ENCODE measurements at places on chromosomes 5 and 9. TPM values are rescaled to one million over a fixed set of nuclear protein-coding genes. Genes with fewer than 3 reads are reported as not detected.

PCDHGA5 gene
- polyA plus RNA-seq: 1.6 TPM

OTULINL gene
- 4.1 TPM for polyA plus RNA-seq

GRCh38 chr5:154782812-154783592 is 27.8 kb downstream of the LARP1 start:
- no peak for DNase-seq

GLDC gene
- polyA plus RNA-seq: 0.44 TPM

DMRT3 gene
- not detected for polyA plus RNA-seq

- DNase-seq: no peak
These were observed 412.8 kb upstream of the PTGER4 start for GRCh38 chr5:40266952-40267351.

DNA sequence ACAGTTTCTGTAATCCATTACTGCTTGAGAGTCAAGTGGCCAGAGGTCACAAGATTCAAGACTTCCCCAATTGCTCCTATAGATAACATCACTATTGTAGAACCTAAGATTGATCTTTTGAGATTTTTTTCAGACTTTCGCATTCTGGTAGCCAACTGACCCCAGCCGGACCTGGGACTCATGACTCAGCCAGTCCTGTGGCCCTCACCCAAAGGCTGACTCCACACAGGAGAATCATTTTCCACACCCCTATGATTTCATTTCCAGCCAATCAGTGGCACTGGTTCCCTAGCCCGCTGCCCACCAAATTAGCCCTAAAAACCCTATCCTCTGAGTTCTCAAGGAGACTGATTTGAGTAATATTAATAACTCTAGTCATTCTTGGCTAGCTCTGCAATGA is 36.2 kb downstream of the TARS1 start:
- DNase-seq: no peak

NDST1 gene
- polyA plus RNA-seq: 89.7 TPM

NUTM2F gene
- not detected for polyA plus RNA-seq

- DNase-seq: no peak
These were observed 180.5 kb downstream of the CRB2 start for GRCh38 chr9:123536455-123536868.

BTF3 gene
- polyA plus RNA-seq: 758 TPM

DNA sequence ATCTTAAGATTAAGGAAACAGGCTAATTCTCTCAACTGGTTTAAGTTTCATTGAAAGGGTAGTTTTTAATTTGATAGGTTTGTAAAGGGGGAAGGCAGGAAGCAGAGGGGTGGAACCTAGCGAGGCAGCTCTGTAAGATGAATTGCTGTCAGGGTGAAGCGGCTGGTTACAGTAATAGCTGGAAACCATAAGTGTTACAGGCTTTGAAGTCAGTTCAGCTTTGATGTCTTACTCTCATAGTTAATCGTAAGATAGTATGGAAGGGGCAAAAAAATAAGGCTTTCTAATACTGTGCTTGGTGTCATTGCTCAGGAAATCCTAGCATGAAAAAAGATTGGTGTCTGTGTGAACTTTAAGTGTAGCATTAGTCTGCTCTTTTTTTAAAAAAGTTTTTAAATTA is 20.3 kb downstream of the POU5F2 start:
- DNase-seq: no peak

GRCh38 chr9:124259158-124259808 is 1.5 kb downstream of the NEK6 start:
- peak; percentile 55 for DNase-seq

GRCh38 chr5:53368966-53369605 is 111.3 kb upstream of the FST start:
- no peak for DNase-seq

DNA sequence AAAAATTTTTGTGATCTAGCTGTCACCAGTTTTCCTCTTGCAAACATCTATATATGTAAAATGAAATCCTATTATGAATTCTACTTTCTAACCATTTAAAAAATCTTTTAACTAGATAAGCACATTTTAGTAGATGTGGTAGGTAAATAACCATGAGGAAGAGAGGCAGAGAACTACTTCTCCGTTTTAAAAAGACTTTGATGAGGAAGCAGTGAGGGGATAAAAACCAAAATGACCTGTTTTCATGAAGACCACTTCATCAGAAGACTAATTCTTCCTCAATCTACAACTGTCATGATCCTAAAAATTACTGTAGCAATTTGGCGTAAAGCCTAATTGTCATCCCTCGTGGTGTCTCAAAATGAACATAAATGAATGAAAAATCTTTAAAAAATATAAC is 15.7 kb upstream of the ERBIN start:
- no peak for DNase-seq

GALNT12 gene
- polyA plus RNA-seq: 4.8 TPM

DYNC2I2 gene
- polyA plus RNA-seq: 22.0 TPM

DNA sequence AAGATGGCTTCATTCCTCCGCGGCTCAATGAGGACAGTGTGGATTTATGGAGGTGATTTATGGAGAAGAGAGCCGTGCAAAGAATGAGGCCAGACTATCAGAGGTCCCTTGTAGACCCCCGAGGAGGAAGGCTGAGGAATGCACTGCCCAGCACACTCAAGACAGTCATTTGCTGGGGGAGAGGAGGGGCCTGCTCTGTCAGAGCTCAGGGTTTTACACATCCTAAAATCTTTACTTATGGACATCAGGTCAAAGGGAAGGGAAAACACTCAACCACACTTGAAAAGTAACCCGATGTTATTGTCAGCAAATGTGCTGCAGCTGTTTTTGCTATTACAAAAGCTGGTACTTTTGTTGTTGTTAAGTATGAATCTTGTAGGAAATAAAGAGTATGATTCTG is 289.5 kb downstream of the SLIT3 start:
- DNase-seq: no peak

- DNase-seq: no peak
These were observed 484 bp downstream of the GFM2 start for GRCh38 chr5:74766418-74766848.

ZFP2 gene
- polyA plus RNA-seq: 0.32 TPM

DNA sequence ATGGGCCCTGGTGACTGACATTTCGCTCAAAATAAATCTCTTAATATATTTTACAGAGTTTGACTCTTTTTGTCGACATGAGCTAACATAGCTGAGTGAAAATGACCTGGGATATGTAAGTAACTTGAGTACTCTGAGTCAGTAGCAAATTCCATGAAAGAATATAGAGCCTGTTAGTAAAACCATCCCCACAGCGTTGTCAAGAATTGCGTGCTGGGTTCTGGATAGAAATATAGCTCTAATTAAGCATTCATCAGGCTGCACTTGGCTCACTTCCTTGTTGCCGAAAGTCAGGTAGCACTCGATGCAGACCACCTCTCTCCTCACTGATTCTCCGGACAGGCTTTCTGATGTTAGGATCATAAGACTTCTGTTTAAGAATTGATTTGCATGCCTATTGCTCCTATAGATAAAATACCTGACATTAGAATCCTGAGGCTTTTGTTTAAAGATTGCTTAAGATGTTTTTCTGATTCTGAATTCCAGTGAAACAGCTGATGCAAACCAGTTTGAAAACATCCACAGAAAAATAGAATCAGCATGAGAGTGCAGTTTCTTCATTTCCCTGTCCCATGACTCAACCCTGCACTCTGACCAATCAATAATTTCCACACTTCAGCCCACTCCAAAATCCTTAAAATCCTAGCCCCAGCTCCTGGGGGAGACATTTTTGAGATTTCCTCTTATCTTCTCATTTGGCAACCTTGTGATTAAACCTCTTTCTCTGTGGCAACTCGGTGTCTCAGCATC is 310.6 kb downstream of the DIRAS2 start:
- peak; percentile 32 for DNase-seq

DNA sequence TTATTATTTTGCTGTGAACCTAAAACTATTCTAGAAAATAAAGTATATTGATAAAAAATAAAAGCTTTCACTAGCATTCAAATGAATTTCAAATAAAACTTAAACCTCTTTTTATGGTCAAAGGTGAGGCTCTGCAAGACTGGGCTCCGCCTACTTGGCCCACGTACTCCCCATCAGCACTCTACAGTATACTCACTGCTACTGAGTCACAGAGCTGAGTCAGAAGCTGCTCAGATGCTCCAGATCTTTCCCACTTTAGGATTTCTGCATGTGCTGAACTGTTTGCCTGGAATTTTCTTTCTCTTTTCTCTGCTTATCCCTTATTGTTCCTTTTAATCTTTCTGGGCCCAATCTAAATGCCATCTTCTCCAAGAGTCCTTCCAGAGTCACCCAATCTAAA is 331.9 kb upstream of the CCNG1 start:
- no peak for DNase-seq

LRRC70 gene
- polyA plus RNA-seq: 0.07 TPM

ABLIM3 gene
- polyA plus RNA-seq: 14.0 TPM

DNA sequence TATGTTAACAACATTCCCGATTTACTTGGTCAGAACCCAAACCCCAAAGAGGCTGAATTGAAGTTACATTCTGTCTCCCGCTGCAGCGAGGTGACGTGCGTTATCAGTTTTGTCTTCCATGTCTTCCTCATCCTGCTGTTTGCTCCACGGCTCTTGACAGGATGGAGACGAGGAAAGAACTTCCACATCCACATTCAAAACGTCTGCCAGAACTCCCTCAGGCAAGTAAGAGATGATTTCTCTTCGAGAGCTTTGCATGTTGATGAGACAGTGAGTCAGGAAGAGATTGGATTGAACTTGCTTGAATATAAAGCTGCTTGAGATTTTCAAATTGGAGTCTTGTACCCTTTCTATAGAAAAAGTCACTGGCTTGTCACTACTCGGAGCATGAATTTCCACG is 242.6 kb downstream of the AUH start:
- peak; percentile 74 for DNase-seq

DNA sequence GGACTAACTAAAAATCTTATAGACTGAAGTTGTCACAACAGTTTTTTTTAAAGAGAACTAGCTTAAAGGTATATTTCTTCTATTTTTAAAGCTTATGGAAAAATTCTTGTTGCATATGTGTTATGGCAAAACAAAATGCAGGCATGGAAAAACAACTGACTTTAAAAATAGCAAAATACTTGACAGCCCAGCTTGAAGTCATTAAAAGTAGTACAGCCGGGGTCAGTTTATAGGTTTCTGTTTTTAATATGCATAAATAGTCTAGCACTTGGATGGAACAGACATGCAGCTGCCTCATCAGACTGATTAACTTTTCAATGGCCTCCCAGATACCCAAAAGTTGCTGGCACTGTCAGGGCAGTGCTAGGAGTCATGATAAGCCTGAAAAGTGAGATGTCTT is 22.3 kb upstream of the ARL15 start:
- DNase-seq: no peak

DNA sequence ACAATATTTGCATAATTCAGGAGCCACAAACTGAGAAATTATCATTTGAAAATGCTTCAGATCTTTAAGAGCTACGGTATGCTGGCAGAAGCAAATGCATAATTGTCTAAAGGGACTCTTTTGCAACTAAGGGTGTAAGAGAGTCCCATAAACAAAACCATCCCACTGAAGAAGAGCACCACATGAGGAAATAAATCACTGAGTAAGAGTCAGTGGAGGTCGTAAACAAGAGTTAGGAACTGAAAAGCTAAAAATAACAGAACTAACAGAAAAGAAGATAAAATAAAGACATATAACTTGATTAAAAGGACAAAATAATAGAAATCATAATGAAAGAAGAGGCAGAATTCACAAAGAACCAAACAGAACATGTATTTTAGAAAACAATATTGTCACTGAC is 3.5 kb upstream of the SMC2 start:
- no peak for DNase-seq

TEX48 gene
- polyA plus RNA-seq: not detected

DNA sequence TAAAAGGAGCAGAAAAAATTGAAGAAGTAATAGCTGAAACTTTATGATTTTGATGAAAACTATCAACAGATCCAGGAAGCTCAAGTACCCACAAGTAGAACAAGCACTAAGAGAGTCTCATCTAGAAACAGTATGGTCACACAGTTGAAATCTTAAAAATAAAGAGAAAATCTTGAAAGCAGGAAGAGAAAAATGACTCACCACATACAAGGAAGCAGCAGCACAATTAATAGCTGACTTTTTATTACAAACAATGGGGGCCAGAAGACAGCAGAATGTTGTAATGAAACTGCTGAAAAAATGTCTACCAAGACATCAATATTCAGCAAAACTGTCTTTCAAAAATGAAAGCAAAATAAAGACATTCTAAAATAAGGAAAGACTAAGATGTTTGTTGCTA is 1108.3 kb upstream of the DMAC1 start:
- DNase-seq: no peak

- DNase-seq: no peak
These were observed 254.6 kb downstream of the EDIL3 start for GRCh38 chr5:84130006-84130580.

PHYHD1 gene
- 15.6 TPM for polyA plus RNA-seq

GRCh38 chr9:2758898-2759510 is 41.7 kb downstream of the KCNV2 start:
- no peak for DNase-seq

CARTPT gene
- polyA plus RNA-seq: not detected

DNA sequence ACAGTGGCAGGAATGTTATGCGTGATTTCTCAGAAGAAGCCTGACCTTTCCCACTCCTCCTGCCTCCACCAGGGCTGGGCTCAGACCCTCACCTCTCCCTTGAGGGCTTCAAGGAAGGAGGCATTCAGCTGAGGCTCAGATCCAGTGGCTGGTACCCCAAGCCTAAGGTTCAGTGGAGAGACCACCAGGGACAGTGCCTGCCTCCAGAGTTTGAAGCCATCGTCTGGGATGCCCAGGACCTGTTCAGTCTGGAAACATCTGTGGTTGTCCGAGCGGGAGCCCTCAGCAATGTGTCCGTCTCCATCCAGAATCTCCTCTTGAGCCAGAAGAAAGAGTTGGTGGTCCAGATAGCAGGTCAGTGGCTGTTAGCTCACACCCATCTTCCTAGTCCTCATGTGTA is 9.9 kb downstream of the BTNL9 start:
- DNase-seq: no peak

- DNase-seq: no peak
These were observed 68.2 kb upstream of the TNFAIP8 start for GRCh38 chr5:119287547-119288111.

- DNase-seq: no peak
These were observed 63.8 kb downstream of the PDZD2 start for GRCh38 chr5:31702712-31703111.

FAXDC2 gene
- 13.6 TPM for polyA plus RNA-seq

DNA sequence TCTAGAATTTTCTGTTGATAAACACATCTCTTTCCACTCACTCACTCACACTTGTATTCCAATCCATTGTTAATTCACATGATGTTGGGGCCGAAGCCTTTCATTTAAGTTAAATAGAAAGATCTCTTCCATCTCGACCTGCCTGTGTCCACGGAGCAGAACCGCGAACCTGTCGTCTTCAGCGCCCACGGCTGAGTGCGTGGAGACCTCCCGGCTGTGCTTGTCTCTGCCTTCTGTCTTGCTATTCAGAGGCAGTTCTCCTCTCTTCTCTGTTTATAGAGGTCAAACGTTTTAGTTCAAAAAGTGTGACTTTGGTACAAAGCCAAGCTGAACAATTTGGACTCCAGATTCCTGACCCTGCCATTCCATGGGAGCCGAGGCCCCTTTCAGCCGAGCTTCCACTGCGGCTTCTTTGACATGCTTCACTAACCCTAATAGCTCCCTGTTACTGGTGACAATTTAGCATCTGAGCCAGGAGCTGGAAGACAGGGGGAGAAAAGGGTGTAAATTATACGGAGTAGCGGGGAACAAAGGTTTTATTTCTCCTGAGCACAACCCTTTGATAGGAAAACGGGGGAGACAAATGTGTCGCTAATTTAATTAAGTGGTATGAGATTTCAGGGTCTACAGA is 314.4 kb upstream of the IRX4 start:
- DNase-seq: no peak

FOXD4L4 gene
- polyA plus RNA-seq: not detected

All from BJ (cell line).